ENCODE measurements at places on chromosomes 7 and 10. TPM values are rescaled to one million over a fixed set of nuclear protein-coding genes. Genes with fewer than 3 reads are reported as not detected.

Gene RAB19
- 0.31 TPM for total RNA-seq

Gene POMZP3
- 3.5 TPM for total RNA-seq

Gene ACSL5
- 32.7 TPM for total RNA-seq

Gene ETV1
- 0.48 TPM for total RNA-seq

Gene ZNF3
- total RNA-seq = 56.9 TPM

Gene DDX50
- 38.2 TPM for total RNA-seq

Gene SPDYE8
- total RNA-seq = not detected

Gene SPDYE11
- not detected for total RNA-seq

Gene CPED1
- 41.6 TPM for total RNA-seq

Gene FGFR2
- total RNA-seq = 2.6 TPM

Gene C7orf57
- total RNA-seq = not detected

GRCh38 chr10:44572146-44572545 lies 187.2 kb upstream of the CXCL12 start:
- no peaks in the 10 kb centered on the region for H3K4me1 ChIP-seq
- H3K4me3 ChIP-seq = no peak overlapping the region
- H3K27me3 ChIP-seq = no peaks in the 10 kb centered on the region
- no peaks in the 10 kb centered on the region for H3K36me3 ChIP-seq
- H3K27ac ChIP-seq = no peak overlapping the region
- no peak for DNase-seq

GRCh38 chr7:76231583-76231982 lies 29.9 kb downstream of the SRRM3 start:
- no peak for DNase-seq
- H3K4me3 ChIP-seq = no peak overlapping the region
- peaks cover 1% of the 10 kb centered on the region for H3K27me3 ChIP-seq
- H3K36me3 ChIP-seq = no peaks in the 10 kb centered on the region

- H3K36me3 ChIP-seq = peaks cover 13% of the 10 kb centered on the region
- H3K4me1 ChIP-seq = no peaks in the 10 kb centered on the region
- H3K27ac ChIP-seq = no peak overlapping the region
- no peak overlapping the region for H3K4me3 ChIP-seq
- no peaks in the 10 kb centered on the region for H3K27me3 ChIP-seq
- DNase-seq = no peak
Observed at GRCh38 chr7:40008223-40008815, 58.3 kb downstream of the CDK13 start.

DNA sequence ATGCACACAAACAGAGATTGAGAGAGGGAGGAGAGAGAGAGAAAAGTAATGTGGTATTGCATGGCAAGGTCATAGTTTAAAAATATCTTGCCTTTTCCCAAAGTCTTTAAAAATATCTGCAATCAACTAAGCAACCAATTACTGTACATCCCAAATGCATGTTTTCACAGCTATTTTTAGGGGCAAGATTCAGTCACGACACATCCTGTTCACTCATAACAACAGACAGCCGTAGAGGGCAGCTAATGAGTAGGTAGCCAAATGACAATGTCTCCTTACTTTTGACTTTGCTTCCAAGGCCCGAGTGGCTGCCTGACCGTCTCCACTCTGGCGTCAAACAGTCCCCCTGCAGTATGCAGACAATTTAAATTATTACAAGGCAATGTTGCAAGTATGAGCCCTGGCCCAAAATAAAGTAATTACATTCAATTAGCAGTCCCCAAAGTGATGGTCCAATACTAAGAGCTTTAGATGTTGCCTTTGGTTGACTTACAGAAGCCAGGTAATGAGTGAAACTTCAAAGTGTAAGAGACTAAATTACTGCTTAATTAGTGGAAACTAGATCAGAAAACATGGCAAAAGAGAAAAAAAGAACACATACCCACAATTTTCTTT lies 162.9 kb downstream of the MBL2 start:
- no peaks in the 10 kb centered on the region for H3K36me3 ChIP-seq
- H3K27ac ChIP-seq = no peak overlapping the region
- no peak for DNase-seq
- no peaks in the 10 kb centered on the region for H3K27me3 ChIP-seq
- no peaks in the 10 kb centered on the region for H3K4me1 ChIP-seq

DNA sequence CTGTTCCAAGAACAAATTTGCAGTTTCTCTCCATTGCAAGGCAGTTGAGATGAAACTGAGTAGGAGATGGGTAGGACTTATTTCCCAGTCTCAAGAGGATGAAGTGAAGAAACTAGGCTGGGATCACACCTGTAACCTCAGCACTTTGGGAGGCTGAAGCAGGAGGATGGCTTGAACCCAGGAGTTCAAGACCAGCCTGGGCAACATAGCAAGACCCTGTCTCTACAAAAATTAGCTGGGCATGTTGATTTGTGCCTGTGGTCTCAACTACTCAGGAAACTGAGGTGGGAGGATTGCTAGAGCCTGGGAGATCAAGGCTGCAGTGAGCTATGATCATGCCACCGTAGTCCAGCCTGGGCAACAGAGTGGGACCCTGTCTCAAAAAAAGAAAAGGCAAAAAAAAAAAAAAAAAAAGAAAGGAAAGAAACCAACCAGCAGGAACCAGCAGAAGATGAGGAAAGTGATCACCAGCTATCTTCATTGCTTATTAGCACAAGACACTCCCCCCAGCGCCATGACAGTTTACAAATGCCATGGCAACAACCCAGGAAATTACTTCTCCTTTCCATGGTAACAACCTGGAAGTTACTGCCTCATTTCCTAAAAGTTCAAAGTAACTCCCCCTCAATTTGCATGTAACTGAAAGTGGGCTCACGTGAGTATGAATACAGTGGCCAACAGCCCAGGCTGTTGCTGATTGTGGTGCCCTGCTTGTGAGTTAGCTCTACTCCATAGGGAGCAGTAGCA lies 18.3 kb upstream of the ST8SIA6 start:
- DNase-seq = no peak
- H3K36me3 ChIP-seq = no peaks in the 10 kb centered on the region
- H3K4me3 ChIP-seq = no peak overlapping the region

GRCh38 chr10:124354411-124355382 lies 64.0 kb downstream of the OAT start:
- DNase-seq = peak; percentile 75
- no peaks in the 10 kb centered on the region for H3K36me3 ChIP-seq
- H3K27me3 ChIP-seq = peaks cover 10% of the 10 kb centered on the region

GRCh38 chr7:45563941-45564461 lies 10.2 kb upstream of the ADCY1 start:
- no peaks in the 10 kb centered on the region for H3K36me3 ChIP-seq
- H3K27ac ChIP-seq = no peak overlapping the region
- DNase-seq = no peak
- H3K27me3 ChIP-seq = peaks cover 4% of the 10 kb centered on the region
- H3K4me3 ChIP-seq = no peak overlapping the region

DNA sequence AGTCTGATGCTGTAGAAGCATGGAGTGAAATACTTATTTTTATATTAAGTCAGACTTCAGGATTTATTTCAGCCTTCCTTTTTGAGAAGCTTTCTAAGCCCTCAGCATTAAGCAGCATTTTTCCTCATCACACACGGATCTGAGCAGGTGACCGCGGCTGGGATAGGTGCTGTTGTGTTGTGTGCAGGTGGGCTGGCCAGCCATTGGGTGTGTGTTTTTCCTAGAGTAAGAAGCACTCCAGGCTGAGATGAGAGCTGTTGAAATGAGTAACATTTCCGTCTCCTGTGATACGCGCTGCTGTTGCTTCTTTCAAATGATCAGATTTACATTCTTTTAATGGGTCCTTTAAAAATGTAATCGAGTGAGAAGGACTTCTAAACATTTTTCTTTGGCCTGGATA lies 63.9 kb downstream of the INSYN2A start:
- H3K27ac ChIP-seq = no peak overlapping the region
- H3K4me3 ChIP-seq = no peak overlapping the region
- DNase-seq = no peak
- H3K27me3 ChIP-seq = no peaks in the 10 kb centered on the region
- peaks cover 30% of the 10 kb centered on the region for H3K4me1 ChIP-seq

DNA sequence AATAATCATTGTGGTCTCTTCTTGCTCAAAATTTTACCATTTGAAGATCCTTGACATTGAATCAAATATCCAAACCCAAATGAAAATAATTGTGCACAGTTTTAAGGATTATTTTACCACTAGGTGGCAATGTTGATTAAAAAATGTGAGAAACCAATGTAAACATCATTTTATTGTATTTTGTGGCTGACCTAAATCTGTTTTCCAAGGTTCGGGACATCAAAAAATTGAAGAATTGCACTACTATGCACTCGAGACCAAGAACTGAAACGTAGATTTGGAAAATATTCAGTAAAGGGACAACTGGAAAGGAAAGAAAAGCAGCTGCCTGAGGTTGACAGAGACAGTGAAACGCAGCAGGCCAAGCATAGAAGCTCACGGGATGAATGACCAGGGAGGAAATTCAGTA lies 259.3 kb downstream of the SNX13 start:
- no peaks in the 10 kb centered on the region for H3K4me1 ChIP-seq
- DNase-seq = peak; percentile 11
- no peaks in the 10 kb centered on the region for H3K27me3 ChIP-seq
- no peaks in the 10 kb centered on the region for H3K36me3 ChIP-seq

DNA sequence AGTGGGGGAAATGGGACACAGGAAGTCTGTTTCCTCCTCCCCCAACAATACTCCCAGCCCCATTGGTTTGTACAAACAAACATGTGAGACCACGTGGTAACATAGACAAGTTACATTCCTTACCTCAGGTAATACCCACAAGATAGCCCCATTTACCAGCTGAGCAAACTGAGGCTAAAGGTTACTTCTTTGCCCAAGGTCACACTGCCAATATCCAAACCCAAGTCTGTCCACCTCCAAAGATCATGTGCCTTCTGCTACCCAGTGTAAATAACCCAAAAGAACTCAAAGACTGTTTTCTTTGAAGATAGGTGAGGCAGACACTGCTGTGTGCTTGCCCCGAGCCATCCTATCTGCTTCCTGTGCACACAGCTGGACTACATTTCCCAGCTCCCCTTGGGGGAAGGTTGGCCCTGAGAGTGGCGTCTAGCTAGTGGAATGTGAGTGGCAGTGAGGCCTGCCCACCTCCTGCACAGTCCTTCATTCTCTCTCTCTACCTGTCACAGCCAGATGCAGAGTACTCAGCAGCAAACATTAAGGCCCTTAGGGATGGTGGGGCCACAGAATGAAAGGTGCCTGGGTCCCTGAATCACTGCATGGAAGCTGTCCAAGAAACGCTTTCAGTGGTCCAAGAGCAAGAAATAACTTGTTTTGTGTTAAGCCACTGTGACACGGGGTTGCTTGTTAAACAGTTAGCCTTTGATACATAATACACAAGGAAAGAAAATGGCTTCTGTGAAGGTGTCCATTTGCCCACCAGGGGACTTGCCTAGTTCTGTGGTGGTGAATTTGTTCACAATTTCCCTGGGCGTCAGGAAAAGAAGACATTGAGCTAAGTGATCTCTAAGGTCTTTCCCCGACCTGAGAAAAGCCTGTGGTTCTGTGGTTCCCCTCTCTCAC lies 257.7 kb upstream of the NFE2L3 start:
- no peak overlapping the region for H3K27ac ChIP-seq
- H3K4me3 ChIP-seq = no peak overlapping the region
- peaks cover 21% of the 10 kb centered on the region for H3K4me1 ChIP-seq
- H3K27me3 ChIP-seq = 0 out of 3 replicates have a peak, but pooled peaks cover 3% of the 10 kb centered on the region

GRCh38 chr10:102782673-102783551 lies 39.2 kb downstream of the WBP1L start:
- no peak overlapping the region for H3K4me3 ChIP-seq
- no peak for DNase-seq
- H3K27ac ChIP-seq = no peak overlapping the region
- peaks cover 25% of the 10 kb centered on the region for H3K4me1 ChIP-seq
- no peaks in the 10 kb centered on the region for H3K27me3 ChIP-seq
- H3K36me3 ChIP-seq = no peaks in the 10 kb centered on the region

GRCh38 chr7:68865351-68866199 lies 732.7 kb upstream of the AUTS2 start:
- H3K36me3 ChIP-seq = no peaks in the 10 kb centered on the region
- H3K4me1 ChIP-seq = no peaks in the 10 kb centered on the region
- H3K27me3 ChIP-seq = no peaks in the 10 kb centered on the region
- DNase-seq = no peak
- H3K4me3 ChIP-seq = no peak overlapping the region

DNA sequence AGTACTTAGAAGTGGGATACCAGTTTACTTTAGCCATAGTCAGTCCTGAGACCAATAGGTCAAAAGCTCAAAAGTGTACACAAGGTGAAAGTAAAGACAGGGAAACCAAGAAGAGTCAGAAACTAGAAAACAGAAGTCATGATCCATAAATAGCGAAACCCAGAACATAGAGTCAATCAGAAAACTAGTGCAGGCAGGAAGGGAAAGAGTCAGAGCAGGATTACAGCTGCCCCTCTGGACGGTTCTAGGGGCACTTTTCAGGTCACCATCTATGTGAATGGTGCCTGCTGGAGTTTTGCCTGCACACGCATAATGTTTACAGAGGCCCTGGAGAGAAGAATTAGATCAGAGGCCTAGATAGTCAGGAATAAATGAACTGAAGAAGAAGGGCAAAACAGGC lies 22.4 kb upstream of the DMTF1 start:
- no peak overlapping the region for H3K27ac ChIP-seq
- DNase-seq = no peak
- no peaks in the 10 kb centered on the region for H3K36me3 ChIP-seq
- no peaks in the 10 kb centered on the region for H3K4me1 ChIP-seq
- H3K4me3 ChIP-seq = no peak overlapping the region

GRCh38 chr7:47624689-47625088 lies 42.8 kb upstream of the TNS3 start:
- DNase-seq = no peak
- peaks cover 64% of the 10 kb centered on the region for H3K4me1 ChIP-seq
- H3K27ac ChIP-seq = no peak overlapping the region
- no peaks in the 10 kb centered on the region for H3K36me3 ChIP-seq
- no peak overlapping the region for H3K4me3 ChIP-seq
- H3K27me3 ChIP-seq = no peaks in the 10 kb centered on the region

DNA sequence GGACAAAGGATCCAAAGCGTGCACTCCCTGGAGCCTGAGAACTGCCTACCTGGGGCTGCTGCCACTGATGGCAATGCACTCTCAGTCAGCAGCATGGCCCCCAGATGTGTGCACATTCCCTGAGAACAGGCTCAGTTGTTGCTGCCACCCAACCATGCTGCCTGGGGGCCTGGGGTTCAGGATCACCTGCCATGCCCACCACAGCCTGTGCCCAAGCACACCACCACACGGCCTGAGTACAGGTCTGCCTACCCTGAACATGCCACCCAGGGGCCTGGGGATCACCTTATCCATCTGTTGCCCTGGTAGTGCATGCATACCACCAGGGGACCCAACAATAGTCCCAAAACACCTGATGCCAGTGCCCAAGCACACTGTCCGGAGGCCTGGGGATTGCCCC lies 1174.5 kb downstream of the SORCS1 start:
- no peak overlapping the region for H3K27ac ChIP-seq
- no peak for DNase-seq
- no peaks in the 10 kb centered on the region for H3K27me3 ChIP-seq
- H3K36me3 ChIP-seq = no peaks in the 10 kb centered on the region
- H3K4me3 ChIP-seq = no peak overlapping the region

DNA sequence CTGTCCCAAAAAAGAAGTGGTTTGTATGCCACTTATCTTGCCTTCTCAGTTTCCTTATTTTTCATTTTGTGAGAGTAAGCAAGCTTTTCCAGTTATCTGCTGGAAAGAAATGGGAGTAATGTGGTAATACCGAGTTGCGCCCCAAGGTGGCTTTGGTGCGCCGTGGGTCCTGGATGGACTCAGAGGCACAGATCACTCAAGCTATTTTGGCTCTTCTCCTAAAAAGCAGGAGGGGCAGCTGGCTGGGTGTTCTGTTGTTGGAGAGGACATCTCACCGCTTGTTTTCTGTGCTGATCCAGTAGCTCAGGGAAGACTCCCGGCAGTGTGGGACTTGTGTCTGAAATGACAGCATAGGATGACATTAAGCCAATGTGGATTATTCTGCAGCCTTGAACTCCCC lies 16.4 kb downstream of the PRKRIP1 start:
- DNase-seq = no peak
- no peaks in the 10 kb centered on the region for H3K27me3 ChIP-seq
- no peak overlapping the region for H3K4me3 ChIP-seq
- peaks cover 23% of the 10 kb centered on the region for H3K36me3 ChIP-seq
- no peaks in the 10 kb centered on the region for H3K4me1 ChIP-seq

Data from HepG2 (cell line).